ENCODE measurements at places on chromosomes 3 and 15. TPM values are rescaled to one million over a fixed set of nuclear protein-coding genes. Genes with fewer than 3 reads are reported as not detected.

GRCh38 chr3:100257586-100257985 lies 3.2 kb upstream of the TBC1D23 start:
- peaks cover 1% of the 10 kb centered on the region for H3K36me3 ChIP-seq
- H3K4me1 ChIP-seq = peaks cover 34% of the 10 kb centered on the region
- no peak for DNase-seq
- H3K27me3 ChIP-seq = no peaks in the 10 kb centered on the region
- H3K4me3 ChIP-seq = no peak overlapping the region

FGF12 gene
- not detected for total RNA-seq

CMTM8 gene
- 4.4 TPM for total RNA-seq

DNA sequence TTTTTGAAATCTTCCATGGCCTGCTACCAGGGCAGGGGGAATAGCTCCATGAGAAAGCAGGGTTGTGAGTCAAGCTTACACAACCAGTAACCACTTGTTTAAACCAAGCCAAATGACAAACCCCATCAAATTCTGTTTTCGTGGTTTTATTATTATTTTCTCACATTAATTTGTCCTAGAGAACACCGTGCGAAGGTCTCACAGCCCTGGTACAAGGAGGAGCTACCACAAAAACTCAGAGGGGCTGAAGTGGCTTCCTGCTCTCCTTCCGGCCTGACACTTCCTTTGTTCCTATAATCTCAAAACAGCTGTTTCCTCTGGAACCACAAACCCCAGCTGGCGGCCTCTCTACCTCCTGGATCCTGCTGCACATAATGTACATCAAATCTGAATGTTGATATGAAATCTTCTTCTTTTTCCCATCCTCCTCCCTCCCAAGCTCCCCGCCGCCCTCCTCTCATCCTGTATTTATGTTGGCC lies 375.9 kb downstream of the MCTP2 start:
- peak overlapping the region; percentile 20 for H3K4me3 ChIP-seq
- peak overlapping the region; percentile 59 for H3K27ac ChIP-seq
- H3K36me3 ChIP-seq = peaks cover 6% of the 10 kb centered on the region

- no peak overlapping the region for H3K4me3 ChIP-seq
- DNase-seq = no peak
- H3K27ac ChIP-seq = no peak overlapping the region
- peaks cover 1% of the 10 kb centered on the region for H3K36me3 ChIP-seq
- H3K27me3 ChIP-seq = no peaks in the 10 kb centered on the region
Observed at GRCh38 chr3:42544492-42545283, 37.1 kb downstream of the SEC22C start.

DNA sequence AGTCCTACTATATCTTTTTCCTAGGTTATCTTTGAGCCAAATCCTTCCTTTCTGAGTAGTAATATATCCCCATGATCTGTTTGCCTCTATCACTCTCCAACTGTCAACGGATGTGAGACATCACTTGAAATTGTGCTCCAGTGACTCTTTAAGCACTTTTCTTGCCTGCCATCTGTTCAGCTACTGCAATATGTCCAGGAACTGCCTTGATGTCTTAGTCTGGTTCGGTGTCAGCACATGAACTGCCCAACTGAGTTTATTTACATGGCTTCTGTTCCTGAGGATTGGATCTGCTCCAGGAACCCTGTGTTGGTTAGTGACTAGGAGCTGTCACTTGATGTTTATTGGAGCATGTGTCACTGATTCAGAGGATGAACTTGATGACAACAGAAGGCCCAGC lies 116.5 kb downstream of the SLC9A9 start:
- H3K36me3 ChIP-seq = no peaks in the 10 kb centered on the region
- no peaks in the 10 kb centered on the region for H3K4me1 ChIP-seq
- no peaks in the 10 kb centered on the region for H3K27me3 ChIP-seq
- H3K27ac ChIP-seq = no peak overlapping the region

PGBD4 gene
- total RNA-seq = 3.8 TPM

Data from activated CD8-positive, alpha-beta memory T cell treated with anti-CD3 and anti-CD28 coated beads, Interleukin-2, amount 10 ng/mL, durations not matched to agents 7 days and 5 days (primary cell).